ENCODE measurements at places on chromosomes 6 and 20.

- DNase-seq, result no peak
Measured at GRCh38 chr6:75499640-75500039, 6.0 kb upstream of the FILIP1 start.

- no peak for DNase-seq
Measured at GRCh38 chr20:44170816-44171410, 16.1 kb downstream of the JPH2 start.

GRCh38 chr6:83594941-83595340 is 82.6 kb downstream of the PRSS35 start:
- DNase-seq, result no peak

- no peak for DNase-seq
Measured at GRCh38 chr6:31158863-31159855, 770 bp downstream of the TCF19 start.

GRCh38 chr20:5100684-5101347 is 18.9 kb downstream of the PCNA start:
- DNase-seq, result no peak

- DNase-seq, result no peak
Measured at GRCh38 chr6:125094563-125094962, 59.0 kb upstream of the TPD52L1 start.

- DNase-seq, result no peak
Measured at GRCh38 chr6:39377539-39377950, 55.0 kb upstream of the KCNK16 start.

GRCh38 chr6:98800866-98801265 is 33.5 kb upstream of the POU3F2 start:
- no peak for DNase-seq

DNA sequence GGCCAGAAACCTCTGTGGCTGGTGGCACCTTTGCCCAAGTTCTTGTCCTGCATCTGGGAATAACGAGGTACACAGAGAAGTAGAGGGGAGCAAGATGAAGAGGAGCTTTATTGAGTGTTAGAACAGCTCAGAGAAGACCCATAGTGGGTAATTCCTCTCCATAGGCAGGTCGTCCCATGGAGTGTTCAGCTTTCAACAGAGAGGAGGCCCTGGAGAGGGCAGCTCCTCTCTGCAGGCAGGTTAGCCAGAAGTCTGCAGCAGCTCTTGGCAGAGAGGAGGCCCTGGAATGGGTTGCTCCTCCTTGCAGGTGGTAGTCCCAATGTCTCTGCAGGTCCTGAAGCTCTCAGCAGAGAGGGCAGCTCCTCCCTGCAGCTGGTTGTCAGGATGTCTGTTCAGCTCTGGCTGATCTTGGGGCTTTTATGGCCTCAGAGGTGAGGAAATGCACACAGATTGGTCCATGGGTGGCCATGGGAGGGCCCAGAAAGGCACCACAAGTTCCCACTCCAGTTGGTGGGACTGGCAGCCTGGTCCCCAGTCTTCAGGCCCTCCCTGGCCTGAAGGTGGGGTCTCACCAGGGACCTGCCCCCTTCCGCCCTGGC is 89.0 kb downstream of the IPCEF1 start:
- DNase-seq, result no peak

- DNase-seq, result no peak
Measured at GRCh38 chr6:208364-208763, 83.9 kb upstream of the DUSP22 start.

GRCh38 chr6:65646544-65646943 is 60.5 kb downstream of the EYS start:
- DNase-seq, result no peak

GRCh38 chr6:150269857-150270223 is 99.0 kb upstream of the IYD start:
- no peak for DNase-seq

GRCh38 chr6:53547166-53547810 is 2.4 kb upstream of the GCLC start:
- DNase-seq, result no peak

GRCh38 chr6:114158838-114159694 is 183.8 kb downstream of the HS3ST5 start:
- no peak for DNase-seq

DNA sequence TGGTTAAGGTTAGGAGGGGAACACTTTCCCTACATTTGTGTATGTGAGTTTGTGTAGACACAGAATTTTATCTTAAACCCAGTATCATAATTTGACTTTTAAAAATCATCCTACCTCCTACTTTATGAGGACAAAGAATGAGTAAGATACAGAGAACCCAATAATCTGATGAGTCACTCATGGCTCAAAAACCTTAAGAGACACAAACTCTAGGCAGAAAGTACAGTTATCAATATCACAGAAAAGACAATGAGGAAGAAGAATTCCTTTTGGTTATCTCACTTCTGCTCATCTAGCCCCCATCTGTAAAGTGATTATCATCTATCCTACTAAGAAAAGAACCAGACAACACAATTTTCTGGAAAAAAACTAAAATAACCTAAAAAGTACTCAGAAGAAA is 87.7 kb downstream of the EPB41L2 start:
- no peak for DNase-seq

DNA sequence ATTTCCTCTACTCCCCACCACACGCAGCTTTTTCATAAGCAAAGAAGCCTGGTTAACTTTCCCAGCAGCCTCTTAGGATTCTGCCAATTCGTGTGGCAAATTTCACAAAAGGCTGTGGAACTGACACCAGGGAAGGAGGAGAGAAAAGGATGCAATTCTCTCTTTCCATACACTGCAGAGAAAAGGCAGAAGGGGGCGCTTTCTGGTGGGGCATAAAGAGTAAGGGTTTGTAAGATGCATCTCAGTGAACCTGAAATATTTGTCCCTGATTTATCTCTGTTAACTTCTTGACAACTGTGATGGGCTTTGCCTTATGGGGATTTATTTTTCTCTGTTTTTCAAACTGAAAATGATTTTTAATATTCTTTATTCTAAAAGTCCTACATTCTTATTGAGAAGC is 45.5 kb upstream of the GLP1R start:
- DNase-seq, result no peak

GRCh38 chr6:94713446-94713845 is 863.9 kb upstream of the MANEA start:
- DNase-seq, result no peak

DNA sequence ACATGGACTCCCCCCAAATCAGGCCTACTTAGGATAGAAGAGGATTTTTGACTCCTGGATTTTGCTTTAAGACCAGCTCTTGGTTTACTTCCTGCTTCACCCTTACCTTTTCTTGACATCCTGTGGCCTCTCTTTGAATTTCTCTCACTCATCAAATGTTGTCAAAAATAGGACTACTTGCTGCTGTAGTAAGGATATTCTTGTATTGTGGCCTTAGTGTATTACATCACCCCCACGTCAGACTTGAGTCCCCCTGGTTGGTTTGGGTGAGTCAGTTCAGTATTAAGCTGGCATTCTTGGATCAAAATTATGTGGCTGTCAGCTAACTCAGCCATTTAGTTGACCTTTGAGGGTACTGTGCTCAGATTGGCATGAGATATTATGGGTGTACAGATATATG is 1.1 kb downstream of the TPX2 start:
- no peak for DNase-seq

DNA sequence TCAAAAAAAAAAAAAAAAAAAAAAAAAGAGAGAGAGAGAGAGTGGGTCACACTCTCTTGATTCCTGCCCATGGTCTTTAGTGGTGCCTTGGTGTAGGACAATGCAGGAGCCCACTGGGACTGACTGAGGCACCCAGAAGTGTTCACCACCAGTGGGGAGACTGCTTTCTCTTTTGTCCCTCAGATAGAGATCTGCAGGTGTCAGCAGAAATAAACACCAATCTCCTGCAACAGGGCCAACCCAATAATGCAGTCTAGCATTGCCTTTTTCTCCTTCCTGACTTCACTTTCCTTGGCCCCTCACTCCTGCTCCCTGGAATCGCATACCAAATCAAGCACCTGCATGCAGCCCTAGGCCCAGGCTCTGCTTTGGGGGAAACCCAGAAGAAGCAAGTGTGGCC is 39.0 kb upstream of the CCDC28A start:
- DNase-seq, result no peak

DNA sequence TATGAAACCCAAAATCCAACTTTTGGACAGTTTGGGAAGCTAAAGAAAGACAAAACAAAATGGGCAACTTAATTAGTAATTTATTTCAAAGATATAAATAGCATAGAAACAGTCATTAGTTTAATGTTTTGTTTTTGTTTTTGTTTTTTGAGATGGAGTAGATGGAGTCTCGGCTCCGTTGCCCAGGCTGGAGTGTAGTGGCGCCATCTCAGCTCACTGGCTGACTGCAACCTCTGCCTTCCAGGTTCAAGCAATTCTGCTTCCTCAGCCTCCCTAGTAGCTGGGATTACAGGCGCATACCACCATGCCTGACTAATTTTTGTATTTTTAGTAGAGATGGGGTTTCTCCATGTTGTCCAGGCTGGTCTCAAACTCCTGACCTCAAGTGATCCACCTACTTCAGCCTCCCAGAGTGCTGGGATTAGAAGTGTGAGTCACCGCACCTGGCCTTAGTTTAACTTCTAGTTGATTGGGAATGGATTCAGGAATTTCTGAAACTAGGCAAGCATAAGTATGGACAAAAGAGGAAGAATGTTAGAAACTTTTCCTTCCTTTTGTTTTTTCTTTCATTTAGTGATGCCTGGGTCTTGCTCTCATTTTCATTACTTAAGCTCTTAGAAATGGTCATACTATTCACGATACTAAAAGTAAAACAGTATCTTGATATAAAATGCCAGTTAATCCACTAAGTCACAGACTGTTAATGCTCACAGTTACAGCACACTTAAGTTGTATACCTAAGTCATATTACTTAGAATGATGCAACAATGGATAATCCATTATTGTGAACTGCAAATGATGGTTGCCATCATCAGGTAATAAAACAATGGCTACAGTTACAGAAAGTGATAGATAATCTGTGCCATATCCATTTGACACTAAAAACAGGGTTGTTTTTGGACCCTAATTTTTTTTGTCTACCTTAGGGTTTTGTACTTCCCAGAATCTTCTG is 8.2 kb downstream of the SENP6 start:
- DNase-seq, result no peak

GRCh38 chr20:34004790-34005457 is 11.2 kb downstream of the RALY start:
- no peak for DNase-seq

GRCh38 chr6:124040655-124041054 is 237.0 kb downstream of the NKAIN2 start:
- DNase-seq, result no peak

- DNase-seq, result no peak
Measured at GRCh38 chr6:47197682-47198640, 111.7 kb downstream of the TNFRSF21 start.

DNA sequence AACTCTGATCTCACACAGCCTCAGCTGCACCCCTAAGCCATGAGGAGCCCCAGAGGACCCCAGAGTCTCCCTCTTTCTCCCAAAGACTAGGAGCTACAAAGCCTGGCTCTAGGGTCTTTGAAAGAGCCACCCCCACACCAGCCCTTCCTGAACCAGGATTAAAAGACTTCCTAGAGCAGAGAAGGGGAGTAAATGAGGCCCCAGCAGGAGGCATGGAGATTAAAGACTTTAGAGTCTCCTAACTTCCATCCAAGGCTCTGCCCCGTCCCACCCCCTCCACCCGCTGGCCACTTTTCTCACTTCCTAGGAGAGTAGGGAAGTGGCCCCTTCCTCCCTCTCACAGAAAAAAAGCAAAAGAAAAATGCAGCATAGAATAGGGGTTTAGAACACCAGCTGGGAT is 1.7 kb downstream of the PREX1 start:
- no peak for DNase-seq

GRCh38 chr6:113011389-113011788 is 664.3 kb downstream of the RFPL4B start:
- no peak for DNase-seq

GRCh38 chr6:32973144-32974015 is 5.0 kb downstream of the BRD2 start:
- no peak for DNase-seq

DNA sequence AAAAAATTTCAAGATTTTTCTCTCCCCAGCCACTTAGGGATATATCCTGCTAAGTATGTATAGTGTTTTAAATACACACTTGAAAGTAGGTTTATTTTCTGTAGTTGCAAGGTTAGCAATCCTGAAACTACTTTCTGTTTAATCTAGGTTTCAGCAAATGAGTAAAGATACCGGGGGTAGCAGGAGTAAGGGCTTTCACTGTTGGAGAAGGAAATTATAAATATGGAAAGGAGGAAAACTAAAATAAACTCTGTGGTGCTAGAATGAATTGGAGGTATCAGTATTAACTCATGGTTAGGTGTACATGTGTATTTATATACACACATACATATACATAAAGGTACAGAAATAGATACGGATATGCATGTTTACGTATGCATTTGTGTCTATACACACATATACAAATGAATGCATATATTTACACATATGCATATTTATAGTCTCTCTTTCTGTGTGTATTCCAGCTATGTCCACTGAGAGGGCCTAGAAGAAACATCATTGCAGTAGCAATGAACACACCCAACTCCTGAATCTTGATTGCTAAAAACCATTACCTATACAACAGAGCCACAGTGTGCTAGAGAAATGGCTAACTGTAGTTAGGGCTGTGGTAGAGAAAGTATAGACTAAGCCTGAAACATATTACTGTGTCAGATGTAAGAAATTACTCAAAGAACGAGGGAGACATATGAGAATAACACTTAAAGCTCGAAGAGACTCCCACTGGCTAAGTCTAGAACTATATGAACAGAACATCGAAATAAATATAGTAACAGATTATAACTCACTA is 95.9 kb upstream of the EMILIN3 start:
- peak; percentile 12 for DNase-seq

DNA sequence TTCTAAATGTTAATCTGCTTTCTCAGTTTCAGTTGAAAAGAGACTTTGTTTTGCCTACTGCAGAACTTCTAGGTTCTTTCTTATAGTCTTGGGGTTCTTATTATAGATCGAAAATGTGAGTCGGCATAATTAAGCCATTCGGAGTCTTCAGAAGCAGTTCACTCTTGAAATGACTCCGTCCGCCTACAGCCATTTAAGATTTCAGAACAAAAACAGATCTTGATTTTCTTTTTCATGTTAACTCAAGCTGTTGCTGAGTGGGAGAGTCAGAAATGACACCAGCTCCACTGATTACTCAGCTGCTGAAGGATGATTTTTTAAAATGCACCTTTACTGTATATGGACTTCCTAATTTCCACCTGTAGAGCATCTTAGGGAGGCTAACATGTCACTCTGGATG is 15.9 kb downstream of the PRDM1 start:
- DNase-seq, result no peak

GRCh38 chr6:20069021-20069522 is 143.2 kb downstream of the MBOAT1 start:
- DNase-seq, result no peak

DNA sequence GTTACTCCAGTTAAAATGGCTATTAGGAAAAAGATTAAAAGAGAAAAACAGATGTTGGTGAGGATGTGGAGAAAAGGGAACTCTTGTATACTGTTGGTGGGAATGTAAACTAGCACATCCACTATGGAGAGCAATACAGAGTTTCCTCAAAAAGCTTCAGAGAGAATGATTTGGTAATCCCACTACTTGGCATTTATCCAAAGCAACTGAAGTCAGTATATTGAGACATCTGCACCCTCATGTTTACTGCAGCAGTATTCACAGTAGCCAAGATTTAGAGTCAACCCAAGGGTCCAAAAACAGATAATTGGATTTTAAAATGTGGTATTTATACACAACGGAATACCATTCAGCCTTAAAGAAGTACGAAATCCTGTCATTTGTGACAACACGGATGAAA is 469.5 kb downstream of the QKI start:
- no peak for DNase-seq

GRCh38 chr6:166877349-166877748 is 79.0 kb downstream of the RNASET2 start:
- no peak for DNase-seq

GRCh38 chr6:775863-776262 is 82.9 kb upstream of the EXOC2 start:
- DNase-seq, result no peak

GRCh38 chr20:47727909-47728361 is 57.3 kb downstream of the SULF2 start:
- no peak for DNase-seq

Data from GM12892 (cell line).